ENCODE measurements at places on chromosomes 6 and 20.

DNA sequence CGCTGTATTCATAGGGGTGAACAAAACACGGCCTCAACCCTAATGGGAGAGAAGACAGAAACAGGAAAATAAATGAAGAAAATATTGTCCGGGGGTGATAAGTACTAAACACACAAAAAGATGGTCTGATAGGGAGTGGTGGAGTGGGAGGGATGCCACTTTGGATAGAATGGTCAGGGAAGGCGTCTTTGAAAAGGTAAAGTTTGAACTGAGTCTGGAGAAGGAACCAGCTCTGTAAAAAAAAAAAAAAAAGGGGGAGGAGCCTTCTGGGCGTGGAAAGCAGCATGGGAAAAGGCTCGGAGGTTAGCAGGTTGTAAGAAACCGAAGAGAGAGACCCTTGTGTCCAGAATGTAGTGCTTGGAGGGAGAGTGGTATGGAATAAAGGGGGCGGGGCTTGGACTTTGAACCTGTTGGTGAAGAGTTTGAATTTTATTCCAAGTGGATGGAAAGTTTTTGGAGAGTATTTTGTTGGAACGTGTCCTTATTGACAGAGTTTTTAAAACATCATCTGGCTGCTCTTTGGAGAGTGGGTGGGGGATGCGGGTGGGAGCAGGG is 1.8 kb downstream of the CHMP4B start:
- DNase-seq: peak; percentile 19

DNA sequence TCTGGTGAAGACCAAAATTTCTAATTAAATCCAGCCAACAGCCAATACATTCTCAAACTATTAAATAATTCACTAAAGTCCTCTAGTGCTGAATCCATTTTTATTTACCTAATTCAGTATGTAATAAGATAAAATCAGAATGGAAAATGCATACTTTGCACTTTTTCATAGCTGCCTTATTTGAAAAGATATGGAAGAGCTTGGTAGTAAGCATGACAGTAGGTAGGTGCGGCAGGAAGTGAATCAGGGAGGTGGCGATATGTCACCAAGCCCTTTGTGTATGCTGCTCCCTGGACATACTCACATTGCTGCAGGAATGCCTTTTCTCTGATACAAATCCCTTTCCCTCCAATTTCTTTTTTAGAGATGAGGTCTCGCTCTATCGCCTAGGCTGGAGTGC is 10.2 kb upstream of the TGM3 start:
- DNase-seq: no peak

GRCh38 chr6:30483677-30484279 is 5.5 kb upstream of the HLA-E start:
- peak; percentile 79 for DNase-seq

DNA sequence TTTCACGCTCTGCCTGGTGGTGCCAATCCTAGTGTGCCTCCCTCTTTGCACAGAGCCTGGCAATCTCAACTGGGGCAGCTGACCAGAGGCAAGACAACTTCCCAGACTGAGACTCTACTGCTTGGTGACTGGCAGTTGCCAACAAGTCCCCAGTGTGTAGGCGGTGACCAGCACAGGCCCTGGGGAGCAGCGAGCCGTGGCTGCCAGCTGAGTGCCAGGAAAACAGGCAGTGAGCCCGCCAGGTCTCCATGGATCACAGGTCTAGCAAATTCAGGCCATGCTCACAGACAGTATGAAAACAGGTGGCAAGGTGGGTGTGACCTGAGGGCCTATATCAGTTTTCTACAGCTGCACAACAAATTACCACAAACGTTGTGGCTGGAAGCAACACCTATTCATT is 289.9 kb downstream of the KIF16B start:
- DNase-seq: no peak

GRCh38 chr6:151059612-151060095 is 180.1 kb upstream of the AKAP12 start:
- peak; percentile 61 for DNase-seq

GRCh38 chr6:16440636-16441212 is 202.3 kb downstream of the GMPR start:
- no peak for DNase-seq

GRCh38 chr6:71490876-71491275 is 202.3 kb downstream of the OGFRL1 start:
- DNase-seq: no peak

- no peak for DNase-seq
Observed at GRCh38 chr20:50096237-50096636, 16.7 kb downstream of the UBE2V1 start.

- DNase-seq: no peak
Observed at GRCh38 chr6:150004101-150004782, 21.1 kb downstream of the RAET1L start.

DNA sequence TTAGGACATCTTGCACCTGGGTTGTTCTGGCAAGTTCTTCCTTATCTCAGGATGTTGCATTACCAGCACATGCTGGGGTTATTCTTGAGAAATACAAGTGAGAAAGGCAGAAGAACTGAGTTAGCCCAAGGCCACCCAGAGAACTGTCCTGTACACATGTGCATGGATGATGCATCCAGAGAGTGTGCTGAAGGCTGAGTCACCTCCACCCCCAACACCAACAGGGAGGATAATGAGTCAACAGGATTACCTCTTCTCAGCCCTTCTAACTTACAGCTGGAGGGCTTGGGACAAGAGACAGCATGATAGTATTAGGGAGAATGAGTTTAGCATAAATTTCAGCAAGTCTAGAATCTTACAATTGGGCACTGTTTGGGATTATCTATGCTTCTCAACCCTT is 8.5 kb downstream of the SCGN start:
- DNase-seq: peak; percentile 93

GRCh38 chr6:88177961-88178464 is 11.9 kb upstream of the CNR1 start:
- DNase-seq: peak; percentile 74

DNA sequence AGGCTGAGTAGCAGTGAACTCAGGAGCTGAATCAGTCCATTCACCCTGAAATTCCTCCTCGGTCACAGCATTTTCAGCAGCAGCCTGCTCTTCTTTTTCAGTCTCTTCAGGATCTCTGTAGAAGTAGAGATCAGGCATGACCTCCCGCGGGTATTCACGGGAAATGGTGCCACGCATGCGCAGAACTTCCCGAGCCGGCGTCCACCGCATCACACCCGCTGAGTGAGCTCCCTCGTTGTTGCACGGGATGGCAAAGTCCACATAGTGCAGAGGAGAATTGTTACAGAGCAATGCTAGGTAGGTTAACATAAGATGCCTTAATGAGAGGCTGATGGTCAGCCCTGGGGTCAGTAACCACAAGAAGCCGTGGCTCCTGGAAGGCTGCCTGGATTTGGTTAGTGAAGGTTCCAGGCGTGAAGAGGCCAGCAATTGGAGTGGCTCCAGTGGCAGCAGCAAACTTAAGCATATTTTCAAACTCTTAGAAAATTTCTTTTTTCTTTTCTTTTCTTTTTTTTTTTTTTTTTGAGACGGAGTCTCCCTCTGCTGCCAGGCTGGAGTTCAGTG is 113.5 kb upstream of the HDAC2 start:
- DNase-seq: peak; percentile 49

DNA sequence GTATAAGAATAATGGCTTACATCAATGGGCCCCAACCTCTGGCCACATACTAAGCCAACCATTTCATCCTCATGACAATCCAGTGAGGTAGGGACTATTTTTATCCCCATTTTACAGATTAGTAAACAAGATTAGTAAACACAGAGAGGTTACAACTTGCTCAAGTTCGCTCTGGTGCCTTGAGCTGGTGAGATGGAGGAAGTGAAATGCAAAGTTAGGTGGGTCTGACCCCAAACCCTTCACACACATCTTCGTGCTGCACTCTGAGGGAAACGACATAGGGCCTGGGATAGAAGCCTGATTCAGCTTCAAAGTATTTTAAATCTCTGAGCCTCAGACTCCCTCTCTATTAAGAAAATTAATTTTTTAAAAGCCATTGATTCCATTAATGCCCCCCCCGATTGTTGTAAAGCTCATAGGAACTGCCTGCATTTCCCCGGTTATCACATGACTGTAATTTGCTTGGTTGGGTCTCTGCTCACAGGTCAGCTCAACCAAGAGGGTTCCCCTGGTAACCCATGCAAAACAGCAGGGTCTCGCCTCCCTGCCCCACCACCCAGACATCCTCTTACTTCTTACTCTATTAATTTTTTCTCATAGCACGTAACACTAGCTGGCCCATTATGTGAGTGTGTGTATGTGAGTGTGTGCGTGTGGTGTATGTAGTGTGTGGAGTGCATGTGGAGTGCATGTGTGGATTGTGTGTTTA is 221.2 kb downstream of the MAFB start:
- no peak for DNase-seq

DNA sequence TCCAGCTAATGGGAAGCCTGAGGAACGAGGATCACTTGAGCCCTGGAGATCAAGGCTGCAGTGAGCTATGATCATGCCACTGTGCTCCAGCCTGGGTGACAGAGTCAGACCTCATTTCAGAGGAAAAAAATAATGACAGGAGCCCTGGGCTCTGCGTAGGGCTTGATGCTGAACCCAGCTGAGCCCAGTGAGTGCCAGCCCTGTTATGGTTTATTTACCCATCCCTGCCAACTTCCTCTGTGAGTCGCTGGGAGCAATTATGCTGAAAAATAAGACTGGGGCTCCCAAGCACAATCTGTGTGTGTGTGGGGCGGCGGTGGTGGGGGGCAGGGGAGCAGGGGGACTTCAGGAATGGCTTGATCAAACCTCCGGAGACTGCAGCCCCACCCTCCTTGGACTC is 75.9 kb upstream of the PMEPA1 start:
- no peak for DNase-seq

DNA sequence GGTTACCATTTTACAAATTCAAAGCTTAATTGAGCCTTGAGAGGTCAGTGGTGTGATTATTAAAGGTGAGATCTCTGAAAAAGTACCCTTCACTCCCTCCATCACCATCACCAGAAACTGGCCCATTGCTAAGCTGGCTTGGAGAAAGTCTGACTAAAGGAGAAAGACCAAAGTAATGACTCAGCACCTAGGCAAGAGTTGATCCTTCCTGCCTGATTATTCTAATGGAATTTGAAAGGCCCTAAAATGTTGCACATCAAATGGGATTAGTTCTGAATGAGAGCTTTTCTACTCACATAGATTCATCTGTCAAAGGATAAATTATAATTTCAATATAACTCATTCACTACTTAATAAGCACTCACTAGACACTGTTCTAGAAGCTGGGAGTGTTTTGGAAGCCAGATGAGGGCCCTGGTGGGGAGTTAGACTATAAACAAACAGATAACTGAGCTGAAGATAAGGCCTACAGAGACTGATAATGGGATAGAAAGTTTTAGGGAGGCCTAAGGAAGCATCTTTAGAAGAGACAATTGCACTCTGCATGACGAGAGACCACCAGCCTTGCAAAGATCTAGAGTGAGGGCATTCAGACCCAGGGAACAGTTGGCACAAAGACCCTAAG is 366.7 kb downstream of the SYNE1 start:
- DNase-seq: peak; percentile 74

DNA sequence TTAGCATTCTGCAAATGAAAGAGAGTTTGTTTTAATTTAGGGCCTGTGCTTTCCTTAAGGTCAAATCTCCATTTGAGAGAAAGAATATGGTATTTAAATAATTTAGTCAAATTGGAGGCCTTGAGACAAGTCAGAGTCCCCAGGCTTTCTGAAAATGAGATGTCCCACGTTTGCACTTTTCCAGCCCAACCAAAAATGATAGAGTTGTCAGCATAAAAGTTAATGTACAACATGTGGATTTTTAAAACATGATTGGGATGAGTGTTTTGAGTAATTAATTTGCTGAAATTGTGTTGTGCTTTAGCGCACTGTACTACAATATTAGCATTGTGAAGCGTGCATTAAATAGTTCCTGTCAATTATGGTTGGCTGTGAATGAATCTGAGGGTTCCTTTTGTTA is 10.0 kb downstream of the CD83 start:
- no peak for DNase-seq

DNA sequence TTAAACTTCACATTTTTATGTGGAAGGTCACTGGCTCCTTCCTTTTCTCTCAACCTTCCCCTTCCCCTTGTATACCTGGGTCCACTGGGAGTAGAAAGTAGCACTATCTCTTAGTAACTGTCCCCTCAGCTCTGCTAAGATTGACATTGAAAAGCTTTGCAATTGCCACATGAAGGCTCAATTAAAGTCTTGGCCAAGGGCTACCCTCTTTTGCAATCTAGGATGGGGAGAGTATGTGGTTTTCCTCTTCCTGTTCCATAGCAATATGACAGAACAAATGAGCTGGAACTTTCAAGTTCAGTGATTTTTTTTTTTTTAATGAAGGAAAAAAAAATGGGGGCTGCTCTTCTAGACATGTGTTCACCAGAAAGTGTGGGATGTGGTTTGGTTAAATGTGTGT is 37.1 kb downstream of the PROKR2 start:
- no peak for DNase-seq

DNA sequence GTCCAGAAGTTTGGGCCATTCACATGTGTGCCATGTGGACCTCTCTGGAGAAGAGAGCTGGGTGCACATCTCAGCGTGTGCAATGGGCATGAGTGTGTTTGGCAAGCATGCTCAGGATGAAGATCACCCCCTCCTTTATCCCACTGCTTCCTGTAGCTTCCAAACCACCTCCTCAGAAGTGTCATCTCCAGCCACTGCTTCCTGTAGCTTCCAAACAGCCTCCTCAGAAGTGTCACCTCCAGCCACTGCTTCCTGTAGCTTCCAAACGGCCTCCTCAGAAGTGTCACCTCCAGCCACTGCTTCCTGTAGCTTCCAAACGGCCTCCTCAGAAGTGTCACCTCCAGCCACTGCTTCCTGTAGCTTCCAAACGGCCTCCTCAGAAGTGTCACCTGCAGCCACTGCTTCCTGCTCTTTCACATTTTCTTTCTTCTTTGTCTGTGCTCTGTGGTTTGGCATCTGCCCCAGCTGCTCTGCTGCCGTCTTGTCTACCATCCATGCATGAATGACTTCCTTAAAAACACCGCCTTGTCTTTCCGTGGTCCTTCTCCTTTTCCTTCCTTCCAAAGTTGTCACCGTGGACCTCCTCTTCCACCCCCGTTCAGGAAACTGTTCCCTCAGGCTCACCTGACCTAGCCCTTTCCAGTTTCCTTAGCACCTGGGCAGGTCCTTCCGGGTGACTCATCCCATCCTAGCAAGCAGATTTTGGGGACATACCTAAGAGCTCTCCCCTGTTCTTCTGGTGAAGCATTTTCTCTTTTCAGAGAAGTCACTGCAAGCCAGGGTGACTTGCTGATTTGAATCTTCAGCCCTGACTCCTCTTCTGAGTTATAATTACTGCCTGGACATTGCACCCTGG is 43.5 kb upstream of the TIAM2 start:
- DNase-seq: no peak
